Hepatic stellate cell (primary cell): ENCODE measurements at places on chromosomes 7 and 10.

- DNase-seq, result no peak
Observed at GRCh38 chr10:101453318-101453717, 99.4 kb downstream of the BTRC start.

- no peak for DNase-seq
Observed at GRCh38 chr10:46074196-46074946, 28.3 kb upstream of the MSMB start.

DNA sequence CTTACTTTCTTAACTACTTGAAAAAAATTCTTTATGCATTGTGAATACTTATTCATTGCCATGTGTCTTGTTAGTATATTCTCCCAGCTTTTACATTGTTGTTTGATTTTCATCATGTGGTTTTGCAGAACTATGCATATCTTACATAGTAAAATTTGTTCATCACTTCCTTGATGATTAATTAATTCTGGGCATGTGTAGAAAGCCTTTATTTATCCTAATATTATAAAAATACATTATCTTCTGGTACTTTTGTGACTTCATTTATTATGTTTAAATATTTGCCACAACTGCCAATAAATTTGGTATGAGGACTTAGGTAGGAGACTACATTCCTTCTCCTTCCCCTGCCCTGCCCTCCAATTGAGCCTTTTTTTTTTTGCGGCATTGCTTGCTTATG lies 166.0 kb upstream of the ZNF32 start:
- no peak for DNase-seq

GRCh38 chr10:21141946-21142492 lies 244.9 kb upstream of the NEBL start:
- DNase-seq, result no peak

- DNase-seq, result no peak
Observed at GRCh38 chr10:10780746-10781145, 236.9 kb upstream of the CELF2 start.

GRCh38 chr7:94949532-94949931 lies 42.1 kb downstream of the PPP1R9A start:
- no peak for DNase-seq

GRCh38 chr7:140458201-140458600 lies 21.1 kb downstream of the MKRN1 start:
- no peak for DNase-seq

DNA sequence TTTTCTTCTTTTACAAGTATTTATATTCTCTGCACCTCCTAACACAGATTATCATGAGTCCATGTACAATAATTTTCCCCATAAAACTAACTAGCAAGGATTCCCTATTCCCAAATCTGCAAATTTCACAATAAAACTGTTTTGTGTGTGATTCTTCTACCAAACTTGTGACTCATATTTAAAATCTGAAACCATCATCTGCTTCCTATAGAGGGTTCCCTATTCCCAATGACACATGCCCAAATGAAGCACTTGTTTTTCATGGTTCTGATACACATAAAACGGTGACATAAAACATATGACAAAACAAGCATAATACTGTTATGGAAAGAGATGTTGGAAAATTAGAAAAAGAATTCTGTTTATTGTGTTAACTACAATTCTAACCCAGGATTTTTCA lies 657.6 kb downstream of the PARD3 start:
- no peak for DNase-seq

GRCh38 chr10:87723500-87723899 lies 63.8 kb downstream of the PAPSS2 start:
- no peak for DNase-seq

GRCh38 chr10:122245897-122246296 lies 25.2 kb upstream of the BTBD16 start:
- no peak for DNase-seq

DNA sequence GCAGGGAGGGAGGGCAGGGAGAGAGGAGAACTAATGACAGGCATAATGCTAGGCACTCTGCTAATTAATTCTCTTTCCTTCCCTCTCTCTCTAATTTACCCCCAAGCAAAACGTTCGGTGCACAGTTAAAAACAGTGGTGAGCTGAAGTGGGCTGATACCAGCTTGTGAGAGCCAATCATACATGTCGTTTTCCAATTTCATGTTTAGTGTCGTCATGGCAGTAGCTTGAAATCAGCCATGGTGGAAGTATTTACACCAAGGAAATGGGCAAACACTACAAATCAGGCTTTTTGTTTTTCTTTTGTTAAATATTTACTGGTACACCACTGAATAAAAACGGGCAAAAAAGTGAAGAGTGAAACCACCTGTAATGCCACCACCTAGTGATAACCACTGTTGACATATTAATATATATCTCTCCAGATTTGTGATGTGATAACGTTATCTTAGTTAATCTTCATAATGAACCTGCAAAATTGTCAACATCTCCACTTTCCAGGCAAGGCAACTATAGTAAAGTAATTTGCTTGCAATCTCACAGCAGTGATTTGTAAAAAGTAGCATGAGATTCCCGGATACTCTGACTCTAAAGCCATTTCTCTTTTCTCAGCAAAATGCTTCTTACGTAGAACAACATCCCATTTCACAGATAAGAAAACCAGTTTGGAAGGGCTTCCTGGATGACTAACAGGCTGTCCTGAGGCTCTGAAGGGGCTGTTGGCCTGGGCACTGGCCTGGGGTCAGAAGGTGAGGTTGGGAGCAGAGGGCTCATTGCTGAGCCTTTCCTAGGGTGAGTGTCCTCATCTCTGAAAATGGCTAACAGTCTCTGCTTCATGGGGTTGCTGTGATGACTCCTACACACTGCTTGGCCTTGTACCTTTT lies 83.7 kb downstream of the ATXN7L1 start:
- DNase-seq, result no peak

DNA sequence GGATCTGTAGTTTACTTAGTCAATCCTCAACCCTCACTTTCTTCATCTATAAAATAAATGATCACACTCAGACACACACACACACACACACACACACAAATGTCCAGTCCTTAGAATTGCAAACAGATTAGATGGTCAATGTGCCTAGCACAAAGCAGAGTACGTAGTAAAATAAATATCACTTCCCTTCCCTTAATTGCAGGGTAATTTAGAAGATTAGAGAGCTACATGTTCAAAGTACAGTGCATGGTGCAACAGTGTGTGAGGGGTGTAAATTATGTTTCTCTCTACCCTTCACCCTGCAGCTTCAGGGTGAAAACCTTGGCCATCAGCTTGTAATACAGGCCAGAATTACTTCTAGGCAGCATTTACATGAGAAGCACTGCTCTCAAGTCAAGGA lies 187.0 kb upstream of the GHITM start:
- DNase-seq, result no peak

DNA sequence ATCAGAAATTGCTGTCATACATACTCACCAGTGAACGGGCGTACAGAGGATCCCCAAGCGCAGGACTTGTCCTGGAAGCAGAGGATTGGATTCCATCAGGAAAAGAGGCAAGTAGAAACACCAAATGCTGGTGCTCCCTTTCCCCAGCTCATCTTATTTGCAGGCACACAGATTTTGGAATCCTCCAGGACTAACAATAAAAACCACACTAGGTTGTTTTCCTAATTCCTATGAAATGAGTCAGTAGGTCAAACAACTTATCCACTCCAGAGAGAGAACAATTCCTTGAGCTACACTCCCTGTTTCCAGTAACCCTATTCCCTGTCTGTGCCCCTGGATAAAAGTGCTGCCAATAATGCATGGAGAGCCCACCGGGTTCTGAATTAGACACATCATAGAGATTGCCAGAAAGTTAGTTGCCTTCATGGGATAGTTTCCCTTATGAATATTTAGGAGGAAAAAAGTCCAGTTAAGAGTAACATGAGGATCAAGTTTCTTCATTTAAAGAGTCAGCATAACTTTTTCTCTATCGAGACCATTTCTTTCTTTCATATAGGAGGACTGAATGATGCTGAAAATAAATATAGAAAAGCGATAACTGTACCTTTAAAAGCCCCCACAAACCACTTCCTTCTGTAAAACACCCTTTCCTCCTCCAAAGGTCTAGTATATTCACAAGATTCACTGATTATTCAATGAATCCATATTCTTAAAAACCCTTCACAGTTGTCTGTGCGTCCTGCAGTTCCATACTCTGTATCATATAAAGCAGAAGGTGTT lies 178.3 kb upstream of the KLF14 start:
- DNase-seq, result no peak

DNA sequence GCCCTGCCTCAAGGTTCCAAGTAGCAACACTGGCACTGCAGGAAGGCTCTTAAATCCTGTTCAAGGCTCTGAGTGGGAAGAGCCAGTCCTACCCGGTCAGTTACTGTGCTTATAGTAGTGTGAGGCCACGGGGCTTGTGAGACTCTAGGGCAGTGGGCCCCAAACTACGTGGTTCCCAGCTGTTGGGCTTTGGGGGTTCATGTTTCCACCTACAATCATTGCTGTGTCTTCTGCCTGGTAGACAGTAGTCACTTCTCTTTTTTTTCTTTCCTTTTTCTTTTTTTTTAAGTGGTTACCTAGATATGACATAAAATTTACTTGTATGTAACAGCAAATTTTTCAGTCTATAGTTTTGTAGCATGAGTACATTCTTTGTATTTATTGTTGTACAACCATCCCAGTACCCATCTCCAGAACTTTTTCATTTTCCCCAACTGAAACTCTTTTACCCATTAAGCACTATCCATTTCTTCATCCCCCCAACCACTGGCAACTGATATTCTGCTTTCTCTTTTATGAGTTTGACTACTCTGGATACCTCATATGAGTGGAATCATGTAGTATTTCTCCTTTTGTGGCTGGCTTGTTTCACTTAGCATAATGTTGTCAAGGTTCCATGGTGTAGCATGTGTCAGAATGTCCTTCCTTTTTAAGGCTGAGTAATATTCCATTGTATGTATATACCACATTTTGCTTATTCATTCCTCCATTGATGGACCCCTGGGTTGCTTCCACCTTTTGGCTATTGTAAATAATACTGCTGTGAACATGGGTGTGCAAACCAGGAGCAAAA lies 7.7 kb downstream of the UBTD1 start:
- DNase-seq, result no peak

- DNase-seq, result no peak
Observed at GRCh38 chr7:136900005-136900404, 31.6 kb downstream of the CHRM2 start.

- no peak for DNase-seq
Observed at GRCh38 chr10:12025591-12025990, 17.0 kb downstream of the UPF2 start.

DNA sequence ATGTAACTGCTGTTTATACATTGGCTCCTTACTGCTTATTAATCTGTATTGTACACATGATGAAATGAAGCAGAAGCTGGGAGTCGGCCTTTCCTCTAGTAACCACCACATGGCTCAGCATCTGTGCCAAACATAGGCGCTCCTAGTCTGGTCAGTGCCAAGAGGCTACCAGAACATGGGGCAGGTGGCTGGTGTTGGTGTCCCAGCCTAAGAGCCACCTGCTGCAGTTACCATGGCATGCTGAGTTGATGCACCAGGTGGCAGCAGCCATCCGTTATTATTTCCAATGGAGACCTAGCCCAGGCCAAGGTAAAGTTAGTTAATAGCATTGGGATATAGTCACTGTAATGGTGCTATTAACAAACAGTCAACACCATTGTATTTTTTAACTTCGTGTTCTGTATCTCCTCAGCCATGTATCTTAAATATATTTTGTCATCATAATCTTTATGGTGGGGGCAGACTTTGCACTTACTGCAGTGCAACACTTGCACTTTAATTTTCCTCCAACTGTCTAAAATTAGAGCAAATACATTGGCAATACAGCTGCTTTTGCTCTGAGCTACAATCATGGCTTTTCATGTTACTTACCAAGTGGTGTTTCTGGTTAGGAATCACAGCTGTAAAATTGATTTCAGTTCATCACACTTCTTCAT lies 33.1 kb downstream of the HBP1 start:
- DNase-seq, result peak; percentile 36

GRCh38 chr7:110940756-110941155 lies 150.2 kb upstream of the LRRN3 start:
- DNase-seq, result peak; percentile 8

GRCh38 chr10:108629834-108630233 lies 1293.5 kb downstream of the XPNPEP1 start:
- DNase-seq, result no peak

DNA sequence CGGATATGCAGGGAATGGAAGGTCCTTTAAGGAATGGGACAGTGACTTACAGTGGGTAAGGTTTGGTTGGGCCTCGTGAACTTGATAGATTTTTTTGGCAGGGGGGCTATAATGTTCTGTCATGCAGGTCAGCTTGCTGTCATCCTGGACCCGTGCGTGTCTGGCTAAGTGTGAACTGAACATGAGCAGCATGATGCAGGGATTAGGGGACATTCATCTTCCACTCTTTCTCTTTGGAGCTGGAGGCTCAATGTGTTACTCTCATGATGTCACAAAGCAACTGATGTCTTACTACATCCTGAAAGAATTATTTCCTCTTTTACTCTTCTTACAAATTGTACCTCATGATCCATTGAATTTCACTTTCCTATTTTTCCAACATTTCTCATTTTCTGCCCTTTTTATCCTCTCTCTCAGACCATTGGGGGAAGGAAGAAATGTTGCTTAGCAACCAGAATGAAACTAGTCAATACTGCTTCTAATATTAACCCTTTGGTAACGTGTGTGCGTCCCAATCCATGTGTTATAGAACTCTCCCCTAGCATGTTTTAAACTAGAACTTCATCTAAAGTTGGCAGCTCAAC lies 549.1 kb downstream of the LRMDA start:
- no peak for DNase-seq

- no peak for DNase-seq
Observed at GRCh38 chr10:110394296-110394695, 89.6 kb upstream of the SMNDC1 start.

DNA sequence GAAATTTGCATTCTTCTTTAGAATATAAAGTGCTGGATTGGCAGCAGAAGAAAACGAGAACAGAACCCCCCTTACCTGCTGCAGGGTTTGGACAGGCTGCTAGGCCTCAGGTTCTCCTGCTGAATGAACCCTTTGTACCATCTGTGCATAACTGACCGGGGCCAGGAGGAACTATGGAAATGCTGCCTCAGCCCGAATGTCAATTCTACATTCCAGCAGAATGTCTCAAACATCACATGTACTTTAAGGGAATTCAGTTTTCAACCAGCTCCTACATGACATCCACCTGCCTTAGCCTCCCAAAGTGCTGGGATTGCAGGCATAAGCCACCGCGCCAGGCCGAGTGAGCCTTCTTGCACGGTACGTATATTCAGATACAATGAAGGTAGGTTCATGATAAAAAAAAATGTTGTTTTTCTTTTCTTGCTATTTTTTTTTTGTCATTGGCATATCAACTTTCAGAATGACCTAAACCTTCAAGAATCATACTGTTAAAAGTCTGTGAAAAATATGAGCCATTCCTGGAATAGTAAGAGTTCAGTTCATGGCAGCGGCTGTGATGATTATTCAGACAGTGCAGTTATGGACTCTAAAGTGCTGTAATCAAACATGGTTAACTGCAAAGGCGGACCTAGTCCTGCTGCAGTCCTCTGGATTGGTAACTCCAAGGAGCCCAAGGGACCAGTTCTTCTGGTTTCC lies 84.4 kb upstream of the TNS3 start:
- peak; percentile 61 for DNase-seq

GRCh38 chr10:27998954-27999275 lies at the start of gene ODAD2:
Gene ODAD2, minus strand, starts transcription at chr10:27999079. Its CDS starts 3,937 bp downstream, at chr10:27995142.
- no peak for DNase-seq

DNA sequence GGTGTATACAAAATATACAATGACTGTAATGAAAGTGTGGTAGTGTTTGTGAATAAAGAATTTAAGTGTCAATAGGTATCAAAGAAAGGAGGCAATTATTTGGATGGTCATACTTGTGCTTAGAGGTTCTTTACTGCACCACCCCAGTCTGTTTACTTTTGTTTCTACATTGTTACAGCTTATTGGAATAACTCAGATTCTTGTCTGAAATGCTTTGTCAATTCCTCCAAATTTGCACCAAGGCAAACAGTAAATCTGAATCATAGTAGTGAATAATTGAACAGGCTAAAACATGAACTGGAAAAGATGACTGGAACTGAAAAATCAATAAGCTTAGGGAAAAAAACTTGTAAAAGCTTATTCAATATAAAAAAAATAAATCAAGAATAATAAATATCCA lies 319.2 kb downstream of the EXOC4 start:
- DNase-seq, result no peak
